Urothelium cell line (cell line): ENCODE measurements at places on chromosomes 12 and 14.
A peak's percentile ranks its signal among the peaks of the same experiment; 100 is the strongest.

GRCh38 chr14:67928375-67928774 lies 108.8 kb downstream of the RAD51B start:
- DNase-seq: no peak

GRCh38 chr12:110277530-110278254 lies 3.4 kb upstream of the ATP2A2 start:
- DNase-seq: no peak

- DNase-seq: no peak
Observed at GRCh38 chr12:82555699-82556098, 131.0 kb upstream of the TMTC2 start.

GRCh38 chr12:131223171-131223761 lies 269.6 kb downstream of the ADGRD1 start:
- DNase-seq: no peak

GRCh38 chr12:92502417-92503028 lies 200.3 kb upstream of the PLEKHG7 start:
- DNase-seq: no peak

- no peak for DNase-seq
Observed at GRCh38 chr12:88946372-88946997, 366.2 kb upstream of the KITLG start.

DNA sequence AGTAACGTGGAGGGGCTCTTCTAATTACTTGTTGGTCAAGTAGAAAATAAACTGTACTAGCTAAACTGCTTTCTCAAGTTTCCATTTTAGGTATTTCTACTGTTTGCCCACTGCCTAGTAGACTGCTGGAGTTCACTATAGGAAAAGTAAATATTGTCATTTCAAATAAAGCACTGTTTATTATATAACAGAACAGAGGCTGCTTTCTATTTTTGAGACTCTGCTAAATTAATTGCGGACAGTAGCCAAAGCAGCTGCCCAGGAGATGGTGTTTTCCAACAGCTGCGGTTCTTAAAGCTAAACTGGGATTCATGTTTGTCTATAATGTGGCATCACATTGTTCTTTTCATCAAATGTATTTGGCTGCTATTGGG lies 15.9 kb upstream of the SIX1 start:
- no peak for DNase-seq

DNA sequence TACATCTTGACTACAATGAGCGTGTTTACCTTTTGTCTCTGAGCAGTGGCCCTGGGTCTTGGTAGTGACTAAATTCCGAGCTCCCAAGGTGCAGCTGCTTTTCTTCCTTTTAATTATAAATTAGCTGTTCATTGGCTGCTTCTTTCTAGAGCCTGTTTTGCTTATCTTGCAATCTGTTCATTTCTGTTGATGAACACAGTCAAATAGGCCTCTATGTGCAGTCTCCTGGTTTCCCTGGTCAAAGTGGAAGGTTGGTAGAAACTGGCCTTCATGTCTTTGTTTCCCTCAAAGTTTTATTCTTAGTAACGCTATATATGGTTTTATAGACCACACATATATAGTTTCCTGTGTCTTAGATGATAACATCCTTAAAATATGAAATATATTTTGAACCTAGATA lies 94.1 kb downstream of the DUSP16 start:
- DNase-seq: no peak

- DNase-seq: peak; percentile 82
Observed at GRCh38 chr12:12804432-12804886, 8.7 kb upstream of the DDX47 start.

- no peak for DNase-seq
Observed at GRCh38 chr12:32545413-32545980, 133.6 kb upstream of the DNM1L start.

DNA sequence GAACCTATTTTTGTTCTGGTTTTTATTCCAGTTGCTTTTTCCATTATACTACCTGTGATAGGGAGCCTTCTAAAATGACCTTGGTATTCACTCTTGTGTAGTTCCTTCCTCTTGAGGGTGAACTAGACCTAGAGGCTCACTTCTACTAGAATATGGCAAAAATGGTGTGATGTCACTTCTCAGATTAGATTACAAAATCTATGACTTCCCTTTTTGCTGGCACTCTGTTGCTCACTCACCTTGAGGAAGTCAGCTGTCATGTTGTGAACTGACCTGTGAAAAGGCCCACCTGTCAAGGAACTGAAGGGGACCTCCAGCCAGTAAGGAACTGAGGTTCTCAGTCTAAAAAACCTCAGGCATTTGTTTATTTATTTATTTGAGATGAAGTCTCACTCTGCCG lies 5.7 kb downstream of the MIPOL1 start:
- DNase-seq: no peak

DNA sequence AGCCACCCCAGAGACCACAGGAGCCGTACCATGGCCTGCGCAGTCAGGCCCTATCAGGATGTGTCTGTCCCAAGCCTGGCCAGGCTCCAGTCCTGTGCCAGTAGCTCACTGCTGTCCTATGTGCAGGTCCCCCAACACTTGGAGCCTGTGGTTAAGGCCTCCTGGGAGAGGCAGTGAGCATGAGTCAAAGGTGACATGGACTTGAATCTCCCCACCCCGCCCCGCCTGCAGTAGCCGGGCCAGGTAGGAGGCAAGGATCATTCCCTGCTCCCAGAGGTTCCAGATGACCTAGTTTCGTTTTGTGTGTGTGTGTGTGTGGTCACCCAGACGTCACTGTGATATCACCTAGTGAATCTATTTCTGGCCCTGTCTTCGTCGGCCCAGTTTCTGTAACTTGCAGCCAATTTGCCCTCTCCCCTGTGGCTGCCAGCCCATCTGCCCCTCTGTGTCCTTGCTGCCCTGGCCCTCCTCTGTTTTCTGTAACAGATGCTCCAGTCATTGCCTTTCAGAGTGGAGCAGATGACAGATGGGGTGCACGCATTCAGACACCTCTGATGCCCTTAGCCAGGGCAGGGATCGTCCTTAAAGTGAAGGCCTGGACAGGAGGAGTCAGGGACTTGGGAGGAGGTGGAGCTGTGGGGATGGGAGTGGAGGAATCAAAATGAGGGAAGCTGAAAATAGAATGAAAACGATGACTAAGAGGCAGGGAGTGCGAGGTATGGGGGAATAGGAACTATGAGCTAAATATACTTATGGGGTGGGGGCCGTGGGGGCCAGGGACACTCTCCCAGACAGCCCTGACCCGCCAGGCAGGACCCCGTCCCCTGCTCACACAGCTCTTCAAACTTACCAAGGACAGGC lies 37.4 kb downstream of the SLC6A12 start:
- peak; percentile 77 for DNase-seq

GRCh38 chr14:69643430-69644200 lies 32.2 kb downstream of the SUSD6 start:
- DNase-seq: peak; percentile 96

DNA sequence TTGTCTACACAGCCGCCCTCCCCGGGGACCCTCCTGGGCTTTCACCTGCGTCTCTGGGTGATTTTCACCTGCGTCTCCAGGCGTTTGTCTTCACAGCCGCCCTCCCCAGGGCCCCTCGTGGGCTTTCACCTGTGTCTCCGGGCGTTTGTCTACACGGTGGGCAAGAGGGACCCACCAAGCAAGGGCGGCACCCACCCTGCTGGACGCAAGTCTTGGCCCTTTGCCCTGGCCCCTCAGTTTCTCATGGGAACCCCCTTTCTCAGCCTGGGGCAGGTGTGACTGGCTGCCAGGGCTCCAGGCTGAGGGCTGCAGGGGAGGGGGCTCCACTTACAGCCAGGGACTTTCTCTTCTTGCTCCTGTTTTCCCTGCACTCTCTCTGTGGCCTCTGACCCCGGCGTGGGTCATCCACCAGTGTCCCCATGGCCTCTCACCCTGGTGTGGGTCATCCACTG lies 68.6 kb upstream of the GALNT9 start:
- DNase-seq: no peak

DNA sequence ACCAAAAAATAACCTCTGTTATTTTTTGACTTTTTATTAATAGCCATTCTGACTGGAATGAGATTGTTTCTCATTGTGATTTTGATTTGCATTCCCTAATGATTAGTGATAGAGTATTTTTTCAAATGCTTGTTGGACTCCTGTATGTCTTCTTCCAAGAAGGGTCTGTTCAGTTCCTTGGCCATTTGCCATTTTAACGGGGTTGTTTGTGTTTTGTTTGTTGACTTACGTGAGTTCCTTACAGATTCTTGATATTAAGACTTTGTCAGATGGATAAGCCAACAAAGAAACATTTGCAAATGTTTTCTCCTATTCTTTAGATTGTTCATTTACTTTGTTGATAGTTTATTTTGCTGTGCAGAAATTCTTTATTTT lies 651.6 kb upstream of the LRFN5 start:
- DNase-seq: peak; percentile 2

GRCh38 chr14:104513641-104514046 lies 65.9 kb upstream of the C14orf180 start:
- DNase-seq: no peak

GRCh38 chr12:1518591-1519516 lies 75.5 kb downstream of the FBXL14 start:
- DNase-seq: peak; percentile 86

DNA sequence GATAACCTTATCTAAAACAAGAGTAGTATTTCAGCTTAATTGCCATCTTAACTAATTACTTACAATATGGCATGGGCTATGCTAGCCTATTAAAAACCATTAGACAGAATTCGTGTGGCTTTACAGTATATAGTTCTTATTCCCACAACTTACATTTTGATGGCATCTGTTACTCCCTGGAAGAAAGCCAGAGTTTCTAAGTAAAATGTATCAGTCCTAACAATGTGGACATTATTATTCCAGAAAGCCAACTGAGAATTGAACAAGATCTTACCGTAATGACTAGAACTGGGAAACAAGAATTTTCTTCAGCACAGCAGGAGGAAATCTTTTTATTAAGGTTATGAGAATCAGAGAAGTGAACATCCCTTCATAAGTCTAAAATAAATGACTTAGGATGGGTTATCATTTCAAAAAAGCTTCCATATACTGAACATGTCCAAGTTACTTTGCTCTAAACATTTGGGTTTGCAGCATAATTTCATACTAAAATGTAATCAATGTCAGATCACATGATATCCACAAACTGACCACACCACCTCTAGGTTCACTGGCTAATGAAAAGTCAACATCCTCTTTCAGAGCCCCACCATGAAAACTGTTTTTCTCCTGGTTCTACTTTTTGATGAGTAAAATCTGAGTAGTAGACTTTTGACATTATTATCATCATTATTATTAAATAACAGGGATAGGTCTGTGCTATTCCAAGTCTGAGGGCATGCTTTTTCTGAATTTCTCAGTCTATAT lies 179.7 kb downstream of the SSPN start:
- no peak for DNase-seq

DNA sequence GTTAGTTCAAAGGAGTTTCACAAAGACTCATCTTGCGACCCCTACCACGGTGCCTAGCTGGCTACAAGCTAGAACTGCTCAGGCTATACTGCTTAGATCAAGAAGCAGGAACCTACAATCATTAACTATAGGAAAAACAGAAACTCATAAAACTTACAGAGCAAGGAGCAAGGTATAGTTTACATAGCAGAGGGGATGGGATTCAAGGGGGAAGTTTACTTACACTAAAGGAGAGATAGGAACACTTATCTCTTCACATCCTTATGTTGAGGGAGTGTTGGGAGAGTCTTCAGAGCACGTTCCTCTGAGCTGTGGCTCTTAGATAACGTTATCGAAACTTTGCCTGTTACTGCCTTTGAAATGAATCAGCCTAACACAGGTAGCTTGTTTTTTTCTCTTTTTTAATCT lies 58.1 kb downstream of the FSCB start:
- DNase-seq: no peak

- no peak for DNase-seq
Observed at GRCh38 chr14:64092338-64092737, 201.8 kb downstream of the ESR2 start.

DNA sequence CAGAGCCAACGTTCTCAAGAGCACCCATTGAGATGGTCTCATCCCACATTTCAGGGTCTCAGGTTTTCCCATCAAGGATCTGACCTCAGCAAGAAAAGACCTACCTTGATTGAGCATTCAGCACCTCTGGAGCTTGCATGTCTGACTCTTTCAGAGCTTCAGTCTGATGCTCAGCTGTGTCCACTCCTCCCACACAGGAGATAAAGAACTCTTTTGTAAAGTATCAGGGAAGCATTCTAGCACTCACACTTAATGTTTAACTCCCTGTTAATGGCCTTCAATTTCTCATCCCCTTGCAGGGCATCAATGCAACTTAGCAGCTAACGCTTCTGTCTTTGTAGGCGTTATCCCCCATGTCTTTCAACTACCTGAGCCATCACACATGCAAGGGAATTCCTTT lies 124.1 kb downstream of the GALC start:
- no peak for DNase-seq

DNA sequence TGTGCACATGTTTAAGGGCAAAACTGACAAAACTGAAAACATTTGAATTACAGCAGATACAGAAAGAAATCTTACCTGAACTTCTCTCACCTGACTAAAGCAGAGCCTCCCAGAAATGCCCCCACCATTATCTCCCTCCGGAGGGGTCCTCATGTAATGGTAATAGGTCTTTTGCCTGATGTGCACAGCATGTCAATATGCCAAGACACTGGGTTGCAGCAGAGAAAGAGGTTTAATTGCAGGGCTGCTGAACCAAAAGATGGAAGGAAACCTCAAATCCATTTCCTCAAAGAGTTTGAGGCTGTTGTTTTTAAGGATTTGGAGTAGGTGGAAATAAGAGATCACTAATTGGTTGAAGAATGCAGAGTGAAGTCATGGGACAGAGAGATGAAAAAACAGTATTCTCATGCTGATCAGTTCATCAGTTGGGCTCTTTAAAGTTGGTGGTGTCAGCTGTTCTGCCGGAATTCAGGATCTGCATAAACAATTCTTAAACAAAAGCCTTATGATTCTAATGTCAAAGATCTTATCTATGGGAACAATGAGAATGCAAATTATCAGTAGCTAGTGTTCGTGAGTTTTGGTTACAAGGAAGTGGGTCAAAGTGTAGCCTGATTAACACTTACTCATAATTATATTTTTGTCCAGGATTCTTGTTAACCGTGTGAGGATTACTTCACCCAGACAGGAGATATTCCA lies 18.2 kb downstream of the ANG start:
- no peak for DNase-seq
